ENCODE measurements at places on chromosomes 7 and 10. TPM values are rescaled to one million over a fixed set of nuclear protein-coding genes. Genes with fewer than 3 reads are reported as not detected.
A peak's percentile ranks its signal among the peaks of the same experiment; 100 is the strongest.

- DNase-seq = peak; percentile 28
Observed at GRCh38 chr10:116947841-116948529, 57.0 kb downstream of the SHTN1 start.

DNA sequence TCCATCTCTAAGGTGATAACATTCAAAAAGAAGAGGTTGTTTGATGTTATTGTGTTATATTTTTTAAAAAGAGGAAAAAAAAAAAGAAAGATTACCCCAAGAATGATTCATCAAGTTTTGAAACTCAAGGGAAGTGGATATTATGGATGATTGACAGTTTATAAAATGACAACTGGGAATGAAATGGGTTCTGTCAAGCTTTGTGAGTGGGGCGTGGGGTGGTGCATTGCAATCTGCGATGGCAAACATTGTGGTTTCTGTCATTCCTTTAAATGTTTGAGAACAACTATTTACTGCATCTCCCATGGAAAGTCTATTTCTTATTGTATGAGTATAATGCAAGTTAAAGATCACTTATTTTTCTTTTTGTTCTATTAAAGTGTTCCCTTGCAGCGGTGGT lies 297.0 kb downstream of the CCDC3 start:
- peak; percentile 27 for DNase-seq

- DNase-seq = peak; percentile 28
Observed at GRCh38 chr7:152106990-152107389, 81.5 kb downstream of the GALNT11 start.

- DNase-seq = no peak
Observed at GRCh38 chr10:17214526-17214925, 13.1 kb upstream of the TRDMT1 start.

DNA sequence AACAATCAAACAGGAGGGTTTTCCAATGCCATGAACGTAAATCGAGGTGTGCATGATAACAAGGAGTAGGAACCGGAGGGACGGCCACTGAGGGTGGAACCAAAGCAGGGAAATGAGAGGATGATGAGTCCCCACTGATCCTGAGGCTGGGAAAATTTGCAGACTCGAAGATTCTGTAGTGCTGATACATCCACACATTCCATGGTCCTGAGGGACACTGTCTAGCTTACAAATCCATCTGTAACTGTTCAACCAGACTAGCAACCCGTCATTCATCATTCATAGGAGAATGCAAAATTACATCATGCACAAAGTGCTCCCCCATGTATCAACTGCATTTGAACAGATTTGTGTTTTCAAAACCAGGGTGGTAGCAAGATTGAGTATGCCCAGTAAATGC lies 189.7 kb downstream of the PTPRN2 start:
- DNase-seq = no peak

DNA sequence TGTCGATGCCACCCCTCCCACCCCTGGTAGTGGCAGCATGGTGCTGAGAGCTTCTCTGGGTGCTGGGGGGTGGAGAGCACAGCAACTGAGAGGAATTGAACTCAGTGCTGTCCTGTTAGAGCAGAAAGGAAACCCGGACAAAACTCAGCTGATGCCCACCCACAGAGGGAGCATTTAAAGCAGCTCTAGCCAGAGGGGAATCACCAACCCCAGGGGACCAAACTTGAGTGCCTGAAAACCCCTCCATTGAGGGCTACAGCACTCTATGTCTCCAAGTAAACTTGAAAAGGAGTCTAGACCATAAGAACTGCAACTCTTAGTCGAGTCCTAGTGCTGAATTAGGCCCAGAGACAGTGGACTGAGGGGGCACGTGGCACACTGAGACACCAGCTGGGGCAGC lies 16.8 kb upstream of the FOXI2 start:
- DNase-seq = no peak

DNA sequence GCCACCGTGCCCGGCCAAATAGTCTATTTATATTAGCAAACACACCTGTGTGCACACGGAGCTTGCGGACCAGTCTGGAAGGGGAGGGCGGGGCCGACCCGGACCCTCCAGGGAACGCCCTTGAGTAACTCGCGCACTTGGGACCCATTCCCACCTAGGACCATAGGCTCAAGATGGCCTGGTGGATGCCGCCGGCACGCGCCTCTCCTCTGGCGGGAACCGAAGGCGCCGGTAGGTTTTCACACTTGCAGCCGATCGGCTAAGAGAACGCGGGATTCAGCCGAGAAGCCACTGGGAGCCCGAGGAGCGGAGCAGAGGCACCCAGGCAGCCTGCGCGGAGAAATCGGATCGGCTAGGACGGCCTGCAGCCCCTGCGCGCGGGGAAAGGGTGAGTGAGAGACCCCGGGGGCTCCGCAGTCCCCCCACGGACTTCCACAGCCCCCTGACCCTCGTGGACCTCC lies 18.9 kb downstream of the IFT22 start:
- DNase-seq = no peak

Gene ADRA2A
- 0.06 TPM for polyA plus RNA-seq
